LHCN-M2 (cell line): ENCODE measurements at places on chromosomes 3 and 15. TPM values are rescaled to one million over a fixed set of nuclear protein-coding genes. Genes with fewer than 3 reads are reported as not detected.

GRCh38 chr3:101643861-101644613 lies 32.9 kb downstream of the ZBTB11 start:
- DNase-seq = peak; percentile 90

- peak; percentile 27 for DNase-seq
Measured at GRCh38 chr3:192188218-192188835, 539.0 kb downstream of the FGF12 start.

GRCh38 chr3:37777835-37778234 lies 83.8 kb upstream of the CTDSPL start:
- no peak for DNase-seq

RBMS3 gene
- total RNA-seq = 13.3 and 13.8 TPM in 2 replicates

GRCh38 chr15:51223771-51224229 lies 114.6 kb downstream of the CYP19A1 start:
- peak; percentile 92 for DNase-seq

SERPINI2 gene
- not detected in 2 replicates for total RNA-seq

PHLDB2 gene
- total RNA-seq = 21.7 and 23.7 TPM in 2 replicates

DNA sequence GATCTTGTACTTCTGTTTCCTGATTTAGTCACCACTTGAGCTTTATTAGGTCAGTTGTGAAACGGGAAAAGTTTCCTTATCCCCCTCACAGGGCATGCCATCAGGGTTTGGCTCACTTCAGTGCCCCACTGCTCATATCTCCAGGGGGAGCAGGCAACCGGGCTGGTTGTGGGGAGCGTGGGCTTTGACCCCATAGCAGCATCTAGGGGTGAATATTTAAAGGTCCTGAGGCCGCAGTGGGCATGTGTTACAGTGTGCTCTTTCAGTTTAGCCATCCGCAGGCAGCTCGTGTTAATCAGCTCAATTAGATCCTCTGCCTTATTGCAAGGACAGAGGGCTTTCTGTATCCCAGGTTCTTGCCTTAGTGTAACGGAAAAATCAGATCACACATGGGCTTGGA lies 71.9 kb downstream of the MRPL46 start:
- DNase-seq = no peak

- no peak for DNase-seq
Measured at GRCh38 chr3:75894234-75894633, 108.9 kb upstream of the ZNF717 start.

GP5 gene
- 0.06 TPM in 2 replicates for total RNA-seq

- DNase-seq = peak; percentile 74
Measured at GRCh38 chr15:100873029-100873677, 6.5 kb upstream of the ALDH1A3 start.

DNA sequence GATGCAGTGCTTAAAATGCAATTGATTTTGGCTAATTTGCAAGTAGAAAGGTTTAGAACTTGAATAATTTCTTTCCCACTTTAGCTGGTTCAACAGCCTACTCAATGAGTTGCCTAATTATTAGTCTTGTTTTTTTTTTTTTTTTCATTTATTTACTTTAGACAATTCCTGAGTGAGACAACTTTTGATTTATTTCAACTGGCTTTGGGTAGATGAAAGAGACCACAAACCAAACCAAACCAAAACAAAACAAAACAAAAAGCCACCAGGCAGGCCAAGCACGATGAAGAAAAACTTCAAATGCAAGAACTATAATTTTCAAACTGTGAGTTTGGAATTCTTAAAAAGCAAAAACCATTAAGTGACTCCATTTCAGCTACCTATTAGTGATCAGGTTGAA lies 469.9 kb downstream of the GBE1 start:
- no peak for DNase-seq

DNAH12 gene
- 0.77 and 1.6 TPM in 2 replicates for total RNA-seq
